HCEC 1CT (cell line): ENCODE measurements at places on chromosomes 2 and 18.

GRCh38 chr18:35030277-35030989 lies 10.8 kb upstream of the MAPRE2 start:
- no peak for DNase-seq

- DNase-seq = no peak
These were observed 167.4 kb downstream of the C1D start for GRCh38 chr2:67895227-67895941.

- peak; percentile 46 for DNase-seq
These were observed at the start of gene SCN1A for GRCh38 chr2:166127217-166128155. Gene SCN1A (minus strand): TSS chr2:166128020. CDS start chr2:166073621, 54,399 bp downstream.

- no peak for DNase-seq
These were observed 11.3 kb downstream of the PIGN start for GRCh38 chr18:62175521-62175920.

DNA sequence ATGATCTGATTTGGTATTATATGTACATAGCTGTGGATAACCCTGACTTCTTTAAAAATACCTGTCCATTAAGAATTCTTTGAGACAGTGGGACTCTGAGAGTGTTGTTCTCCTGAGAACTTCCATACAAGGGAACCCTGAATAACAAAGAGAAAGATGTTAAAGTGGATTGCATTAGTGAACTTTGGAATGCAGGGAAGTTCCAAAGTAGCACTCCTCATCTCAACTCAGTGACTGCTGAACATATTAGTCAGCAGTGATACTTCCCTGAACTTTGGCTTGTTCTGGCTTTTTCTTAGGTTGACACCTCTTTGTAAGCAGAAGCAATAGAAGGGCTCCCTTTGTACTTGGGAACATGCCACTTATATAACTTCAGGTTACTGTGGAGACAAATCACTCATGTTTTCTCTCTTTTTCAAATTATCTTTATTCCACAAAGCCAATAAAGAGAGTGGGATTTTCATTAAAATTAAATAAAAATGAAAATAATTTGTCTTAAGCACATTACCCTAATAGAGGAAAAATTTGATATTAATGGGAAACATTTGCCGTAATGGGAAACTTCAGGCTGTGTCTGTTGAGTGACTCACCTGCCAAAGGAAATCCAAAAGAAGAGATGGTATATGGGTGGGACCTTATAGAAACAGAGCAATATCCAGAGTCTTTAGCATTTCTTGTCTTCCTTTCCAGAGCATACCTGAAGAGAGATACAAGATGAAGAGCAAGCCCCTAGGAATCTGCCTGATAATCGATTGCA lies 33.3 kb downstream of the CFLAR start:
- peak; percentile 93 for DNase-seq

DNA sequence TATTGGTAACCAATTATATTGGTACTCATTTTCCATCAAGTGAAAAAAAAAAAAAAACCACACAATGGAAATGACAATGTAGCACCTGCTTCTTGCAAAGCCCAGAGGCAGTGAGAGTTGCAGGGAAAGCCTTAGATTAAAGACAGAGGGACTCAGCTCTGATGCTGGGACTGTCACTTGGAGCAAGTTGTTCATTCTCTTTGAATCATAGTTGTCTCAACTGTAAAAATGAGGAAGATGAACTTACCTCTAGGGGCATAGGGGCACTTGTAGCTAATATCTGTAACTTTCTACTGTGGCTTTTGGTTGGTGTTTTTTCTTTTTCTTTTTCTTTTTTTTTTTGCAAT lies 81.4 kb upstream of the LPIN2 start:
- no peak for DNase-seq

- DNase-seq = no peak
These were observed 105.7 kb downstream of the MSH2 start for GRCh38 chr2:47508641-47509040.

- no peak for DNase-seq
These were observed 35.4 kb downstream of the NTSR2 start for GRCh38 chr2:11634584-11634983.

DNA sequence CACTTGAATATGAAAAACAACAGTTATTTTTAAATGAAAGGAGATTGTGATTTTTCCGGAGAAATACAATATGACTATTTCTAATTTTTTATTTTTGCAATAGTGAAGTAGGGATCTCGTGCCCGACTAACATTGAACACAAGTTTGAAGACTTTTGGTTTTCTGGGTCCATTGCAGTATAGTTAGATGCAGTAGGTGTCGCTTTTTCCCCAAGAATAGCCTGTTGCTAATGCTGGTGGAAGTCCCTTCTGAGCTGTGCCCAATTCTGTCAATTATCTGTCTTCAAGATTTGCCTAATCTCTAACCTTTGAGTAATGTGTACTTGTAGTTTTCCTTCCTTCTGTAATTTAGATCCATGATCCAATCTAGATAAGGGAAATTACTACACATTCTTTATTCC lies 36.5 kb downstream of the SEMA4F start:
- peak; percentile 66 for DNase-seq

DNA sequence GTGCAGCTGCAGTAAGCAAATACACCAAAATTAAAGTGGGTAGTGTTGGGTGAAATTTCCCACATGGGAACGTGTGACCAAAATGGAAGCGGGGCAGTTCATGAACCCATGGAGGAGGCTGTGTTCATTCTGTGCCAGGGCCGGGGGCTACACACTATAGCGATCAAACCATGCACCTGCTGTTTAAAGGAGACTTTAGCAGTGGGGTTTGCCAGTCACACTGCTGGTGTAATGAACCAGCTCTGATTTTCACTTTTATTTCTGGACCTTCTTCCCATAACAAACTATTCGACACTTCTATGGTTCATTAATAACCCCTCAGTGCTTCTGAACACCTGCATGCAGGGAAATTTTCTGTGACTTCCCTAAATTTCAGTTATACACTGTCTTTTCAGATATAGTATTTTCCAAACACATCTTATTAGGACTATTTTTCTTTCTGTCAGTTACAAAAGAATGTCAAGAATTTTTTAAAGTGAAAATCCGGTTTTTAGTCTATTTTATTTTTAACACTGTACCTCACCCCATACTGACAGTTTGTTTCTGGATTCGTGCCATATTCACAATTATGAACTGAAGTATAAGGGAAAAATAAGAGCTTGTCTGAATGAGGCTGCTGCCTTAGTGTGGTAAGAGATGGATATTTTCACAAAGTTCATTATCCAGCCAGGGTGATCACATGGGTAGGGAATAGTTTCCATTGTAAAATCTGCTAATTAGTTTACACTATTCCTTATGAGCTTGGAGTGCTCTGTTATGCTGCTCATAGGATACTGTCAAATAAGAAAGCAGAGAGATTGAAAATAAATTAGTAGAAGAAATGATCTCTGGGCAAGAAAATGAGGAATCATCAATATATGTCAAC lies 111.3 kb upstream of the CAVIN2 start:
- DNase-seq = no peak

DNA sequence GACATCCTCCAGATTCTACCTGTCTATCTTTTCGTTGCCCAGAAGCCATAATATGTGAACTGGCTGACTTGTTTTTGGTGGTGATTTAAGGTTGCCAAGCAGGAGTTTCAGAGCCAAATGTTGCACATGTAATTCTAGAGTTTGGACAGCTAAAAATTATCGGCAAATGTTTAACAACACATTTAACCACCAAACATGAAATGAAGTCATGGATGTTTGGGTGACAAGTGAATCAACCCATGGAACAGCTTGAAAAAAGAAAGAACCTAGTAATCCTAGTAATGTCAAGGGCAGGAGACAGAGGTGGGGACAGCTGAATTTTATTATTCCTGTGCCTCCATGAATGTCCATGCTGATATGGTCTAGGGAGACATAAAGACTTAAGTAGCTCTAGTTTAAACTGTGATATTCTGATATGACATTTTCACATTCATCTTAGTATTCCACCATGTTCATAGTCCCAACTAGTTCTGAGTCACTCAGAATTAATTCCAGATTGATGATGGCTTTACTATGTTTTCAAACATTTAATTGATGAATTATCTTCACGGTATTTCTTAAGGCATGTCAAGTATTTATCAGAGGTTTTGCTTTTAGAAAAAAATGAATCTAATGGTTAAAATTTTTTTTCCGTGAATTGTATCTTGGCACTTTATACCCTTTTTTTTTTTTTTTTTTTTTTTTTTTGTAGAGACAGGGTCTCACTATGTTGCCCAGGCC lies 101.7 kb downstream of the SOCS6 start:
- peak; percentile 79 for DNase-seq

GRCh38 chr2:229129738-229130371 lies 141.2 kb downstream of the PID1 start:
- no peak for DNase-seq

DNA sequence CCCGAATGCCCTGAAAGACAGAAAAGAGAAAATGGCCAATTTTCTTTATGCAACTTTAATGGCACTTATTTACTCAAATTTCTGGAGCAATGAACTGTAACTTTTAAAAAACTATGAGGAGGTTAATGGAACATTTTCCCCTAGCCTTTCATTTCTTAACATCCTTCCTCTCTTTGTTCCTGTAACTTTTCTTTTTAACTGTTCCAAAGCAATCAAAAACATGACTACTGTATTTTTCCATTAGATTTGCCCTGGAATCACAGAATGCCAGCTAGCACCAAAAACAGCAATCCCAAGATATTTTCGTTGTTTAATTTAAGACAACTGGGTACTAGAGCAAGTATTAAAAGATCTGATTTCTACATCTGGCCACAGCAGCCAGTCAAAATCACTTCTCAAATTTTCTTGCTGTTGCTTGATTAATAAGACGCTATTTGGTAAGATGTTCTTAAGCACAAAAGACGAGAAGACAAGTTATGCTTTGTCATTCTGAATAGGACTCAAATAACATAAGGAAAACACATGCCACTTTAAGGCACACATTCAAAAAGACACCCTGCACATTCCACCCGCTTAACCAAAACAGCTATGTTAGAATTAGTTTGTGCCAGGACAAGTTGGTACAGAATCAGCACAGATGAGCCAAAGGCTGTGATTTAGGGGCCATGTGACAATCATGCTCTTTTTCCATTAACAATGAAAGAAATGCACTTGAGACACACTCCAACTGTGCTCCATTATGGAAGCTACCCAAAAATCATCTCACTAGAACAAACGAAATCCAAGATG lies 3.6 kb downstream of the STARD7 start:
- no peak for DNase-seq

DNA sequence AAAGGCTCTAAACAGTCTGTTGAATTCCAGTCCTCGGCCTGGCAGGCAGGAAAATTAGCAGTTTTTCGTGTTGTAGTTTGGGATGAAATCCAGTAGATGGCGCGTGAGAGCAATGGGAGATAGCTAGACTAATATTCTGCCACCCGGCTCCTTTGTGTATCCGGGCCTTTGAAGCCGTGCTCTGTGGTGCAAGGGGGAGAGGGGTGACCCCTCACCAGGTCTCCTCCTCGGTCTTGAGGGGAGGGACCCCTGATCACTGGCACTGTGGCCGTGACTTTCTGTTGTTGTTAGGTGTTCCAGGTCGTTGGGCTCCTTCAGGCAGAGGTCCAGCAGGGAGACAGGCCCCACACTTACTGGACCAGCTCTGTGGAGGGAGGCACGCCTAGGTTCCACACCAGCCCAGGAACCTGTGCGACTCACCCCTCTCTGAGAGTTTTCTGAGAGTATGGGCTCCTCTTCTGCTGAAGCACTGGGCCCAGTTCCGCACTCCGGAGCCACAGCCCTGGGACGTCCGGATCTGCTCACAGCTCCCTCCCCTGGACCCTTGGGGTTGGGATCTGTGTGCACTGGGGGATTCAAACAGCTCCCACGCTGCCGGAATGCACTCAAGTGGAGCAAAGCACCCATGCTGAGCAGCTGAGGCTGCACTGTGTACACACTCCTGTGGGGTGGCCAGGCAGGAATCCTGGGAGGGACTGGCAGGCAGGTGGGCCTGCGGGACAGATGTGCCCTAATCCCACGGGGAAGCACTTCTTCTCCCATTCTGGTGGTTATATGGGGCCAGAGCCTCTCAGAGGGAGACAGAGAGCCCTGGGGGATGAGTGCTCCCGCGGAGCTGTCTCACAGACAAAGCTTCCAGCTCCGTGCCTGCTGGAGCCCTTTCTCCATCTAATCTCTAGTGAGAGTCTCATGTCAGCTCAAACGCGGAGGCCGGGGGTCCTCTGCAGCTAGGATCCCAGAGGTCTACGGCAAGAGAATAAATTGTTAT lies 8.8 kb downstream of the GKN2 start:
- DNase-seq = peak; percentile 58

DNA sequence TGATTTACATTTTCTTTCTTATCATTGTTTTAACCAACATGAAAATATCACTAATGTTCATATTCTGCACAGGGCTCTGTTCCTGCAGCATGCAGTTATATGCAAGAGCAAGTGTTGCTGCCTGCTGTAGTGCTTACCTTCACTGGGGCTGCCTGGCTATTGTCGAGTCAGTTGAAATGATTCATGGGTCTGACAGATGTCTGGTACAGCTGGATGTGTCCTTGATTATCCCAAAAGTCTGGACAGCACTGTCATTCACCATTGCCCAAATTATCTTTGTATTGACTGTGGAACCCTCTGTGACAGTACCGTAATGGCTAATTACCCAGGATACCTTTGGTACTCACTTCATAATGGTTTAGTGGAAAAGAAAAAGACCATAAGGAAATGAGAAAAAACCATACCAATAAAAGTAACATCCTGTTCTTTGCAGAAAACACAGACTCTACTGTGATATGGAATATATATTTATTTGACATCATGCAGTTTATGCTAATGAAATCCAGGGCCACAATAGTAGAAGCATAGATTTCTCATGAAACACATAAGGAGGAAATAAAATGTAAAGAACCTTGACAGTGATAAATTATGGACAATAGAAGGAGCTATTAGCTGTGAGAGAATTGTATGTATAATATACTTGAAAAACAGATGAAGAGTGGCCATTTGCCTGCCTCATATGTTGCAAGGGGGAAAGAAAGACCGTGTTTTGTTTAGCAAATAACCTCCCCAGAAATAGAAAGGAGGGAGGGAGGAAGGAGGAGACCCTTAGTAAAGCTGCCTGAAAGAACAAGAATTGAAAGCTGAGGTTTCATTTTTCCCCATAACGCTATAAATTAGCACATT lies 249.8 kb upstream of the ATP5MC3 start:
- no peak for DNase-seq

GRCh38 chr2:6168485-6168884 lies 476.3 kb downstream of the SOX11 start:
- no peak for DNase-seq

GRCh38 chr2:169561364-169561763 lies 12.3 kb downstream of the FASTKD1 start:
- DNase-seq = no peak

DNA sequence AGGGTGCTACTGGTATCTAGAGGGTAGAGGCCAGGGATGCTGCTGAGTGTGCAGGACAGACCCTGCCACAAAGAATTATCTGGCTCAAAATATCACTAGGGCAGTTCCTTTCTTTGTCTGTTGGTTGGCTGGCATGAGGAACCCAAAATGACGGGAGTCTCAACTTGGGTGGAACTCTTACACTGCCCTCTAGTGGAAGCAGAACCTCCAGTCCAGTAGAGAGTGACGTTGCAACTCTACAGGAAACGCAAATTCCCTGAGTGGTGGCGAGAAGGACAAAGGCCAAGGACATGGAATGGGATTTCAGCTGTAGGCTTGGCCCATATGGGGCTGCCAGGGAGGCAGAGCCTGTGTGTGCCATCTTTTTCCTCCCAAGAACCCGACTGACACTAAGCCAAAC lies 47.1 kb downstream of the COPS8 start:
- DNase-seq = no peak
